Stimulated activated CD4-positive, alpha-beta T cell treated with anti-CD3 and anti-CD28 coated beads, Interleukin-2, amount 100 ng/mL, for 48 hours (primary cell): ENCODE measurements at places on chromosomes 5 and 9.

DNA sequence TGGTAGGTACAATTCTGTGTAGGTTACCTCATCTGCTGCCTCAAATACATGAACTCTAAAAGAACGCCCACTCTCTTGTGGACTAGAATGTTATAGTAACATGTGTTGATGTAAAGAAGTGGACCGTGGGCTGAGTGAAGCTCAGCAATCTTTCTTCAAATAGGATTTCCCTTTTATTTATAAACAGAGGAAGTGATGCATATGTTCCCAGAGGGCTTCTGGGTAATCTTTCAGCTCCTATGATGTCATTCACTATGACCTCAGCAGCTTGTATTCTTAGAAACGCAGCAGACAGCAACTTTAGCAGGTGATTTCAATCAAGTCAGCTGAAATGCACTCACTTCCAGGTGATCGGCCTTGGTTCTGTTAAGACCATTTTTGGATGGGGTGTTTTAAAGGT is 14.4 kb downstream of the F2RL2 start:
- DNase-seq: no peak

DNA sequence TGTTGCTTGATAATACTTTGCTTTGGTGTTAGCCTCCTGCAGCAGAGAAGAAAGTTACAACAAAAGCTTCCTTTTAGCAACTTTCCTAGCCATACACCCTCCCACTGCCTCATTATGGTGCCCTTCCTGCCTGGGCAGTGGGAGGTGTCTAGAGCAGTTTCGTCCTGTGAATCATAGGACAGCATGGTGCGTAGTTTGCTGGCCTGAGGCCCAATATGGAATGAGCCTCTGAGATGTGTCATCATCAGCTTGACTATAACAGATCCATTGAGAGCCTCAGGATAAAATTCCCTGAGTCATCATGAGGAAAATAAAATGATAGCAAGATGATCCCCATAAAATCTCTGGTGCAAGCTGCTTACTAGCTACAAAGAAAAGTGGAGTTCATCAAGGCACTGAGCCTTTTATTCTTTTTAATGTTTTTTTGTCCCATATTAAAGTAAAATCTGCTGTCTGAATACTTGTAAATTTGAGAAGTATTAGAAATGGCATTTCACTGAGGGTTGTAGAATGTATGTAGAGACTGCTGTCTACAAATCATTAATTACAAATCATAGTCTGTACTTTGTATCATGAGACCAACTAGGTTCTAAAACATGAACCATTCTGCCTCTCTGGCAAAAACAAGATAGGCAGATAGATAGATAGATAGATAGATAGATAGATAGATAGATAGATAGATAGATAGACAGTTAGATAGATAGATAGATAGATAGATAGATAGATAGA is 303.0 kb upstream of the PDE4D start:
- DNase-seq: no peak

GRCh38 chr9:96509848-96510247 is 59.9 kb downstream of the HABP4 start:
- DNase-seq: no peak

DNA sequence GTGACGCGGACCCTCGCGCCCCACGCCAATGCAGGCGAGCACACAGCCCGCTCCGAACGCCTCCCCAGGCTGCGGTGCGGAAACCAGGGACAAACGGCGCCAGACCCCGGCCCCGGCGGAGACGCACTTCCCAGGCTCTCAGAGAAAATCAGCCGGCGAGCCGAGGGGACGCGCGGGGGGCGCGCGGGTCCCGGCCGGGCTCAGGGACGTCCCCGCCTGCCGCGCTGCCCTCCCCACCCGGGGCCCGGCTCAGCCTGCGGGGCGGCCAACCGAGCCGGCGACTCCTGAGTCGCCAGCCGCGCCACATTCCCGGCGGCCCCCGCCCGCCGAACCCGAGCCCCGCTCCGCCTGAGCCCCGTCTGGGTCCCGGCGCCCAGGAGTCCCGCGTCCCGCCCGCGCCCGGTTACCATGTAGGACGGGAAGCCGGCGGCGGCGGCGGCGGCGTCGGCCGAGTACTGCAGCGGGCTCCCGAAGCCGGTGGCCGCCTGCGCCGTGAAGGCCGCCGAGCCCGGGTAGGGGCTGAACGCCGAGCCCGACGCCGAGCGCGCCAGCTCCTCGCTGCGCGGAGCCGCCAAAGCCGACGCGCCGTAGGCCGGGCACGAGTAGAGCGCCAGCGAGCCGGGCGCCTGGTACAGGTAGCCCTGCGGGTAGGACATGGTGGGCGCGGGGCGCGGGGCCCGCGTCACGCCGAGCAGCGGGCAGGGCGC is 566 bp downstream of the IRX2 start:
- no peak for DNase-seq

DNA sequence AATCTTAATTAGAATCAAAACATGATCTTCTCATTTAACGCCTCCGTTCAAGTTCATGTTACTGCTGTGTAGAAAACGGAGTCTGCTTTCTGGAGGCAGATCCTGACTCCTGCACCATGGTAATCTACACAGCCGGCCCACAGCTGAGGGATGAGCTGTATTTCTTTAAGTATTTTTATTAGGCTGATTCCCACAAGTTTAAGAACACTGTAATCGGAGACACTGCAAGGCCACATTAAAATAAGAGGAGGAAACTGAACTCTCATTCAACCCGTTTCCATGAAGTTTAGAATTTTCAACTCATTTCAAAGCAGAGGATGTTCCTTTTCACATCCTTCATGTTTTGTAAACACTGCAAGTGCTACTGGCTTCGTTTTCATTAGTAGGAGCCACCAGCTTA is 372.2 kb downstream of the NFIB start:
- DNase-seq: no peak

- DNase-seq: no peak
These were observed 72.1 kb upstream of the HSPA9 start for GRCh38 chr5:138647261-138647788.

- DNase-seq: no peak
These were observed 363.2 kb upstream of the SMC2 start for GRCh38 chr9:103730866-103731265.

DNA sequence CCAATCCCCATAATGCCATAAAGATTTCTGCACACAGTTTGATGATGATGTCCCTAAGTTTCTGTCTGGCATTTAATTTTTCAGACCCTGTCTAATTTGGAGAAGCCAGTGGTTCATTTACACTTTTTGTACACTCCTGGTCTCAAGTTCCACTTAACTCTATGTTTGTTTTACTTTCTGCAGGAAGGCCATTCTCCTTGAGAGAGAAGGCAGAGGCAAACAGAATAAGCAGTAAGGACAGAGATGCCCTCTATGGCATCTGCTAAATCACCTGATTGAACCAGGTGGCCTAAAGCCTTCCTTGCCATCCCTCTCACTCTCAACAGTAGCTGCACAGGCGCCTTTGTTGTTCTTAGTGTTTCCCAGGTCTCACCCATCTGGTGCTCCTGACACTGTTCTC is 86.1 kb upstream of the LRRTM2 start:
- DNase-seq: no peak

DNA sequence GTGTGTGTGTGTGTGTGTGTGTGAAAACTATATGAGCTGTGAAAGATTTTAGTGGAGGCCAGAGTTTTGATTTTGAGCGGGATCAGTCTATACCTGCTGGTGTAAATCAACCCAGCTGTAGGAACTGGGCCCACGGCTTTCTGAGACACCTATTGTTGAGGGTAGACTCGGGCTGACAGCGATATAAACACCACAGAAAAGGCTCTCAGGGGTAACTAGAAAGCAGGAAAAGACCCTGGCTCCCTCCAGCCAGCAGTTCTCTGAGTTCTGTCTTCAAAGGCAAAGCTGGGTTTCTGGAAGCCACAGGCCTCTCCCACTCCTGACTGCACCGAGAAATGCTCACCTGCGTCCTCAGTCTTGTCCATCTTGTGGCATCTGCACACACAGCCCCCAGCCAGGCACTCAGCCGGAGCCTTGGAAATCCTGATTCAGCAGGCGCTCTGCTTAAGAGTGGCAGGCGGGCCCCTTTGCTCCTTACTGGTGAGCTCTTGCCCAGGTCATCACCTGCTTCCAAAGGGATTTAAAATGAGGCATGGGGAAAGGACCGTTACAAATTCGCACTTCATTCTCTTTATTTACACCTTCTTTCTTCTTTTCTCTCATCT is 223.3 kb downstream of the NDUFS4 start:
- DNase-seq: no peak

DNA sequence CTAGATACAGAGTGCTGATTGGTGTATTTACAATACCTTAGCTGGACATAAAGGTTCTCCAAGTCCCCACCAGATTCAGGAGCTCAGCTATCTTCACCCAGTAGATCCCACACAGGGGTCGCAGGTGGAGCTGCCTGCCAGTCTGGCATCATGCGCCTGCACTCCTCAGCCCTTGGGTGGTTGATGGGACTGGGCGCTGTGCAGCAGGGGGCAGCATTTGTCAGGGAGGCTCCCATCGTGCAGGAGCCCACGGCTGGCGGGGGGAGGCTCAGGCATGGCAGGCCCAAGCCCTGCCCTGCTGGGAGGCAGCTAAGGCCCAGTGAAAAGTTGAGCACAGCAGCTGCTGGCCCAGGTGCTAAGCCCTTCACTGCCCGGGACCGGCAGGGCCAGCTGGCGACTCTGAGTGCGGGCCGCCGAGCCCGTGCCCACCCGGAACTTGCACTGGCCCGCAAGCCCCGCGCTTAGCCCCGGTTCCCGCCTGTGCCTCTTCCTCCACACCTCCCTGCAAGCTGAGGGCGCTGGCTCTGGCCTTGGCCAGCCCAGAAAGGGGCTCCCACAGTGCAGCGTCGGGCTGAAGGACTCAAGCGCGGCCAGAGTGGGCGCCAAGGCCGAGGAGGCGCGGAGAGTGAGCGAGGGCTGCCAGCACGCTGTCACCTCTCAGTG is 314.1 kb upstream of the ATP10B start:
- no peak for DNase-seq

DNA sequence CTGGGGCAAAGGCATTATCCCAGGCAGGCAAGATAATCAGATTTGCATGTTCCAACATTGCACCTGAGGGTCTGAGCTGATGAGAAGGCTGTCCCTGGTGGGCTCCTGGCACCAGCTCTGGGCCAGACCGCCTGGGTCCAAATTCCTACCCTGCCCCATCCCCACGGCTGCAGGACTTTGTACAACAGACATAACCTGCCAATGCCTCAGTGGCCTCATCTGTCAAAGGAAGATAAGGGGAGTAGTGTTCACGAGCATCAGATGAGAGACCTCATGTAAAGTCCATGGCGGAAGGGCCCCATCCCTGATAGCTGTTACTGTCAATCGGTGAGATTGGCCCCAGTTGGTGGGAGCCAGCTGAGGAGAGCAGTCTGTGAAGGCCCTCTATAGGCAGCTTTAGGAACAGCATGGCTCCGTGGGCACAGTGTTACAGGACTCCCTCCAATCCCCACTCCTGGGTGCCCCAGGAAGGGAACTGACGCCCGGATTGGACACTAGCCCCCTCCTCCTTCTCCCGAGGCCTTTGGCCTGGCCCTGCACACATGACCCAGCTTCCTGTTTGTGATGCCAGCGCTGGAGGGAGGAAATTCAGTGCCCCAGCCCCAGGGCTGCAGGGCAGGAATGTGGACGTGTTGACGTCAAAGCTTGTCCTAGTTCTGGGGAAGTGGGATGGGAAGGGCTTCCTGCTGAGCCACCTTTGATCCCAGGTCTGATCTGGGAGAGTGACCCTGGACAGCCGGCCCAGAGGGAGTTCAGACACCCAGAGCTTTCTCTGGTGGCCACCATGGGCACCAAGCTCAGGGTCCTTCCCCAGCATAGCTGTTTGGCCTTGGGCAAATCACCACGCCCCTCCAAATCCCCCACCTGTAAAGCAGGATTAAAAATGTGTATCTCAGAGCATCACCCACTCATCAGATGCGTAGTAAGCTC is 56.2 kb downstream of the DUSP1 start:
- DNase-seq: peak; percentile 65

DNA sequence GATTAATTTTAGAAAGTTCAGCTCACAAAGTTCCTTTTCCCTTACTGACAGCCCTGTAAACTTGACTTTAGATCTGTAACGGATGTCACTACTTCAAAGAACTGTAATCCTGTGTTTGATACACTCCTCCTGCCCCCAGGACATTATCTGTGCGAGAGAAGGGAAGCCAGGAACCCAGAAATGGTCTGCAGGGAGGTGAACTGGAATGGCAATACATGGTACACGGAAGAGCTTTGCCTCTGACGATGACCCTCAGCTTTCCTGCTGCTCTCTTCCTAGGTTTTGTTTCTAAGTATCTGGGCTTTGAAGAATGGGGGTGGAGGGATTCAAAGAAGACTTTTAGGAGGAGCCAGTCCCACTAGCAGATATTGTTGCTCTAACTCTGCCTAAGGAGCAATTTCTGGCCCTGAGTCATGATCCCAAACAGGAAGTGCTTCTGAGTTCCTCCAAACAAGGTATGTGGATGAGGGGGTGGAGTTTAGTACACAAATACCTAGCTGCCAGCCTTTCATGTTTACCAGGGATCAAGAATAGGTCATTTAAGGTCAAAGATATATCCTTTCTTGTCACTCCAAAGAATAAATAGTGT is 43.4 kb upstream of the TMC1 start:
- DNase-seq: no peak

- no peak for DNase-seq
These were observed 169.2 kb downstream of the HSPA4 start for GRCh38 chr5:133220851-133221674.

- DNase-seq: no peak
These were observed 36.8 kb upstream of the BARHL1 start for GRCh38 chr9:132545578-132545977.

GRCh38 chr5:82387001-82387818 is 109.1 kb upstream of the RPS23 start:
- DNase-seq: no peak

DNA sequence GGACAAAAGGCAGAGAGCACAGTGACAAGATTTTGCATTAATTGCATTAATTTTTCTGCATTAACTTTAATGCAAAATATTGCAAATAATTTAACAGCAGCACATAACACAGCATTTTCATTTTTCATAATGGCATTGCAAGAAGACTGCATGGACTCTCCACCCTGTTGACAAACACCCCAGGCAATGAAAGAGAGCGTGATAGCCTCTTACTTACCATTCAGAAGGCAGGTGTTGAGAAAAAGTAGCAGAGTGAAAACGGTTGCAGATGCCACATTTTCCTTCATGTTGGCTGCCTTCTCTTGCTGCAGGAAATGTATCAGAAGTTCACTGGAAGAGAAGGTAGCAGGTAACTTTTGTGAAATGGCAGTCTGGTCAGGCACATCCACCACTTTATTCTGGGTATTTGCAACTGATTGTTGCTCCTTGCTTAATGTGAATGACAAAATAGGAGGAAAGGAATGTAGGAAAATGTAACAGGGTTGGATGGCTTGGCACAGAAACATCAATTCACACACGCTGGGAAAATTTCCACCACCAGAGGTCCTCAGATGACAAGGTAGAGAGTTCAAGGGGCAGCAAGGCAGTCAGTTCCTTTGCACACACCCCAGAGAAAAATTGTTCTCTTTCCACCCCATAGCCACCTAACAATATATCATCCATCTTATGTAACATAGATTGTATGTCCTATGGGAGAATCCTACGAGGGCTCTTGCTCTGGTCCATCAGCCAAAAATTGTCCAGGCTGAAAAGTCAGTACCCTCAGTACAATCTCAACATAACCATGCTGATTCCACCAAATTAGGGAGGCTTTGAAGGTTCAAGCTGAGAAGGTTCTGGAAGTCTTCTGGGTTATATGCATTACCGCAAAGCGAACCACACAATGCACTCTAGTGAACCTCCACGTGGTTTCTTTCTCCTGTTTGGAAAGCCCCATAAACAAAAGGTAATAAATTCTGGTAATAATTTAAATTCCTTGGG is 41.9 kb upstream of the AGXT2 start:
- DNase-seq: peak; percentile 60

GRCh38 chr5:176716320-176716719 is 69.0 kb downstream of the TSPAN17 start:
- DNase-seq: no peak
